ENCODE measurements at places on chromosomes 4 and X.
A peak's percentile ranks its signal among the peaks of the same experiment; 100 is the strongest.

DNA sequence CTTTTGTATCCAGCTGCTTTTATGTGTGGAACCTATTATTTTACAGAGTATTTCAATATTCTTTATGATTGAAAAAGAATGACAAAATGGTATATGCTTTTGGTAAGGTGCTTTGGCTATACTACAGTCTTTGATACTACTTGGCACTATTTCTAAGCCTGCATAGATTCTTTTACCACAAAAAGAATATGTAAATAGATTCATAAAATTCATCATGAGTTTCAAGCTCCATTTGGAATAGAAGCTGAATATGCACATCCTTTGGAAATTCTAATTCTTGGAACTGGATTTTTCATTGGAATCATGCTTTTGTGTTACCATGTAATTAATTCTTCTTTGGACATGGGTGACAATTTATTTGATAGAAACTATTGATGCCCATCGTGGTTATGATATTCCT is 60.2 kb upstream of the SYTL5 start:
- no peak for DNase-seq

- DNase-seq: peak; percentile 61
Measured at GRCh38 chr4:109040441-109040840, 262.0 kb downstream of the COL25A1 start.

- DNase-seq: no peak
Measured at GRCh38 chr4:54696649-54697048, 38.9 kb downstream of the KIT start.

DNA sequence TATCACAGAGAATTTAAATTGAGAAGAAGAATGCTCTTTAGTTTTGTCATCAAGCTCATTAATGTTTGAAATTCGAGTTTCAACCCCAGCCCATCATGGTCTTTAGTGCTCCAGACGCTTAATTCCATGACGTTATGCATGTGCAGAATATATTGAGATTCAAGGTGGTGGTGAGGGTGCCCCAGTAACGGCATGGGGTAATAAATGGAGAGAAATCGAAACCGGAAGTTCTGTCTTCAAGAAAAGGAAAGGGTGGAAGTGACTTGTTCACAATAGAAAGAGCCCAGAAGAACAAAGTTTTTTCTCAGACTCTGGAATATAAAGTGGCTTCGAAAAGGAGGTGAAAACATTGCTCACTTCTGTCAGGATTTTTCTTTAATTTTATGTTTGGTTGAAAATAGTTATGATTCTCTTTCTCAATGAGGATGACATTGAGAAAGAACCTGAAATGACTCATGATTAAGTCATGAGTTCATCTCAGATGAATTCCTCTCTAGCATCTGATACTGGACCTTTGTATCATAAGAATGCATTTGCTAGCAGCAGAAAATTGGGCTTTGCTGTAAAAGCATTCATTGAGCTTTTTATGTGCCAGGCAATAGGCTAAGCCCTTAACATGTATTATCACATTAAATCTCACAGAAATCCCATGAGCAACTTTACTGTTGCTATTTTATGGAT is 779 bp upstream of the DDX60L start:
- DNase-seq: peak; percentile 93

DNA sequence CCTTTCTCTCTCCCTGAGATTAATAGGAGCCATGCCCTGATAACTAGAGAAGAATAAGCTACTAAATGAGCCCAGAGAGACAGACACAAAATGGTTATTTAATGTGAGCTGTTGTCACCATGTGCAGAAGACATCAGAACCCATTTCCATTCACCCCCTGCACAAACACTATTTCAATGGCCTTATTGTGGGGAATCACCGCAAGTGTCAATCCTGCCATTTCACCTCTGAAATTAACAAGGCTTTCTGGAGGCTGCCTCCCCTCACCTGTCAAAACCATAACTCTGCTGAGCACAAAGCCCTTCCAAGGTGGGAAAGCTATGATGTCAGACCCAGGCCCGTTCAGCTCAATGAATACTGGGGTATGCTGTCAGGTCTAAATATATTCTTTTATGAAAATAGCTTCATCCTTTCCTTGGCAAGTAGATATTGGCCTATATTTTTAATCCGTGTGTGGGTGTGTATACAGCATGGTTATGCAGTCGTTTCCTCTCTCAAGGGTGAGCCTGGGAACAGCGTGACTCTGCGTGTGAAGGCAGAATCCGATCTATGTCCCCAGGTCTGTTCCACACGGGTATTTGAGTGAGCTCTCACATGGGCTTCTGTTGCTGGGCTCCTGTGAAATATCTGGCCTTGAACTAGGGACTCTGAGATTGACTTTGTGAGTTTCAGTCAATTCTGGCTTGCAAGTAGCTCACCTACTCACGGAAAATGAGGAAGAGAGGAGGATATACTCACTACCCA is 266.3 kb downstream of the FBXW7 start:
- no peak for DNase-seq

DNA sequence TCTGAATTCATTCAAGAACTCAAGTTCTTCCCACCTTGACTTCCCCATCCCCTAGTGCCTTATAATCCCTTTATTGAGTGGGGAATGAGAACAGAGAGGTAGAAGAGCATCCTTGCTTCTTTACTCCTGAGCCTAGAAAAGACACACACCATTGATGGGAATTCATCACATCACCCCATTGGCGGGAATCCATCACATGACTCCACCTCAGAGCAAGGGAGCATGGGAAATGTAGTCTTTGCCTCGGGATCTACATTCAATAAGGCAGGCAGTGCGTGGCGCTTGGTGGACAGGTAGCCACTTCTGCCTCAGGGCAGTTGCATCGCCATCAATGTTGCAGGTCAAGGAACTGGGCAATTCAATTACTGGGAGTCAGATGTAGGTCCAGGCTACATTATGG is 50.7 kb downstream of the MXRA5 start:
- DNase-seq: no peak

DNA sequence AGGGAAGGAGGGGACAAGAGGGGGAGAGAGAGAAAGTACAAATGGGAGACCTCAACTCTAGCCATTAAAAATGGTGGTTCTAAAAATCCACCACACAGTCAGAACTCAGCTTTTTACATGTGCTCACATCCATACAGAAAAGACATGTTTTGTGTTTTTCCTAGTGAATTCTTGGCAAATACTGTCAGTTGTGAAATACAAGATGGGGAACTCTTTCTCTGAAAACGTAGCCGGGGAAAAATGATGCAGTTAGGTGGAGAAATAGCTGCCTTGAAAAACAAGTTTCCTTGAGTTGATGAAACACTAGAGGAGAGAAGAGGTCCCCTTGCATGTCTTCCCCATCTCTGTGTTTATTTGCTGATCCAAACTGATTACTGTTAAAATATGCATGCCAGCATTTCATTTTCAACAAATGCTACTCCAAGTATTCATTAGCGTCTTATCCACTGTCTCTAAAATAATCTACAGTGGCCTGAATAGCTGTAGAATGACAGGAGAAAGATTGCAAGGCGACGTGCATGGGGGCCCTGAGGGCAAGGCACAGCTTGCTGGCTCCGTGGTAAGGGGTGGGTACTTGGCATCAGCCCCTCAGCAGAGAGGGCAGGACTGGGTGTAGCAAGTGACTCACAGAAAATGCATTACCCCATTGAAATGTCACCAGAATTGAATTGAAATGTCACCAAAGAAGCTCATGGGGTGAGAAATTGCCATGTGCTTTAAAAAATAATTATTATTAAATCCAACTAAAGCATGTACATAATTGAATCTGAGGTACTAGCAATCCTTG is 48.1 kb upstream of the TBL1X start:
- DNase-seq: peak; percentile 16
